ENCODE measurements at places on chromosomes 5 and 9.

- H3K27ac ChIP-seq: no peak overlapping the region
- H3K4me3 ChIP-seq: no peak overlapping the region
- H3K4me1 ChIP-seq: no peaks in the 10 kb centered on the region
- DNase-seq: no peak
- H3K27me3 ChIP-seq: no peaks in the 10 kb centered on the region
- no peaks in the 10 kb centered on the region for H3K36me3 ChIP-seq
These were observed 652.1 kb downstream of the TLE4 start for GRCh38 chr9:80223897-80224296.

DNA sequence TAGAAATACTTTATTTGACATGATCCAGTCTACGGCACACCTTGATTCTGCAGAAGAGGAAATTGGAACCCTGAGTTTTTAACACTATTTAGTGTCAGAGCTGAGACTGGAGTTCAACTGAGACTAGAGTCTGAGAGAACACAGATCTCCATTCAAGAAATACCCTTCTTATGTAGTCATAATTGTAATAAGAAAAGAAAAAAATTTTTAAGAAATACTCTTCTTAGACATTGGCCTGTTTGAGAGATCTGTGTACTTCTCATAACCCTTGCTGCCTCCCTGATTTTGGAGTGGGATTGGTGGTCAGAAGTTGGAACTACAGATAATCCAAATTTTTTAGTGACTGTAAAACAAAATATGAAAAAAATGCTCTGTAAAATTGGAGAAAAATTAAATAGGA lies 253.4 kb downstream of the ARRDC3 start:
- no peak overlapping the region for H3K4me3 ChIP-seq
- no peak overlapping the region for H3K27ac ChIP-seq

DNA sequence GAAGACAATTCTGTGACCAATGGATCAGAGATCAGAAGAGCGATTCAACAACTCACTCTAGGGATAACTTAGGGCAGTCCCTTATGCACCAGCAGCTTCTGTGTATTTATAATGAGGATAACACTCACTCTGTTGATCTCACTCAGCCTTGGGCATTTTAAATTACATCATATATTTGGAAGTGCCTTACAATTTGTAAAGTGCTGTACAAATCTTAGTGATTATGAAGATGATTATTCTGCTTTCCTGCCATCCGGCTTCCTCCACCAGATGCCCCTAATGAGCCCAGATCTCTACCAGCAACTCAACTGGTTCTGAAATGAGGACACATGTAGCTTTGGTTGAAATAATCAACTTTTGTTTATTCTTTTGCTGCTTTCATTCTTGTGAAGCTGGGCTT lies 105.3 kb downstream of the PCSK1 start:
- H3K27ac ChIP-seq: no peak overlapping the region
- H3K27me3 ChIP-seq: peaks cover 20% of the 10 kb centered on the region
- DNase-seq: no peak
- peaks cover 3% of the 10 kb centered on the region for H3K4me1 ChIP-seq
- peaks cover 2% of the 10 kb centered on the region for H3K36me3 ChIP-seq

GRCh38 chr9:114433720-114434255 lies 46.0 kb upstream of the AKNA start:
- no peaks in the 10 kb centered on the region for H3K27me3 ChIP-seq
- H3K36me3 ChIP-seq: no peaks in the 10 kb centered on the region
- no peak overlapping the region for H3K4me3 ChIP-seq
- H3K4me1 ChIP-seq: peaks cover 5% of the 10 kb centered on the region
- peak; percentile 52 for DNase-seq

DNA sequence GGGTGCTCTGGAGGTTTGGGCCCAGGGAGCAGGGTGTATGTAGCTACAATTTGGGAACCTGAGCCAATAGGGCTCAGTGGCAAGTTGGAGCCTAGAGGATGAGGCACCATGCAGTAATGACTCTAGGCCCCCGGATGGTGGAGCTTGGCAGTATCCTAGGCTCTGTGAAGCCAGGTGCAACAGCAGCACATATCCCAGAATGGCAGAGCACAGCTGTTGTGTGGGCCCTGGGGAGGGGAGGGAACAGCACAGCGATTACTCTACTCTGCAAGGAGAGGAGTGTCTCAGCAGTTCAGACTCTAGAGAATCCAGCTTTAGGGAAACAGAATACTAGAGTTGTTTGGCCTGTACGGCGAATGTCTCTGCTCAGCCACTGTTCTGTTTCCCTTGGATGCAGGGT lies 56.1 kb downstream of the LRRTM2 start:
- H3K27me3 ChIP-seq: no peaks in the 10 kb centered on the region
- no peak overlapping the region for H3K27ac ChIP-seq

DNA sequence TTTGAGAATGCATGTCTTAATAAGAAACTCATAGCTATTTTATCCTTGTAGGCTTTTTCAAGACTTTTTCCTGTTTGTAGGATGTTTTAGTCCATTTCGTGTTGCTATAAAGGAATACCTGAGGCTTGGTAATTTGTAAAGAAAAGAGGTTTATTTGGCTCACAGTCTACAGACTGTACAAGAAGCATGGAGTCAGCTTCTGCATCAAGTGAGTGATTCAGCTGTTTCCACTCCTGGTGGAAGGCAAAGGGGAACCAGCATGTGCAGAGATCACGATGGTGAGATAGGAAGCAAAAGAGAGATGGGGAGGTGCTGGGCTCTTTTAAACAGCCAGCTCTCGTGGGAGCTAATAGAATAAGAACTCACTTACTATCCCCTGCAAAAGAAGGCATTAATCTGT lies 177.3 kb downstream of the ALDH1A1 start:
- DNase-seq: no peak
- no peak overlapping the region for H3K4me3 ChIP-seq
- H3K27me3 ChIP-seq: no peaks in the 10 kb centered on the region
- no peak overlapping the region for H3K27ac ChIP-seq
- no peaks in the 10 kb centered on the region for H3K4me1 ChIP-seq
- no peaks in the 10 kb centered on the region for H3K36me3 ChIP-seq

DNA sequence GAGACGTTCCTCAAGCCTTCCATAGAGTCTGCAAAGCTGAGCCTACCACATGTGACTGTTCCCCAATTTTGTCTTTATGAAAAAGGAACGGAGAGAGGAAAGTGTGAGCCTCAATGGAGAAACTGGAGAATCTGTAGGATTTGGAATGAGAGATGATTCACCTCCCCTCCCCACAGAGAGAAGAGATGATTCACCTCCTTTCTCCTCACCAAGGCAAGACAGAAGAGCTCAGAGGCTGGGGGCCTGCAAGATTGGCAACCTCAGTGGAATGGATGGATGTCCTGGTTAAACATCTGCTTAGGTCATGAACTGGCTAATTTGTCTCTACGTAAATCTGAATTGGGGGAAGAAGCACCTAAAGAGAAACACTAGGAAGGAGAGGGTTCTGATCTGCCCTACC lies 17.0 kb upstream of the MOCS2 start:
- no peaks in the 10 kb centered on the region for H3K36me3 ChIP-seq
- no peak for DNase-seq
- H3K4me1 ChIP-seq: peaks cover 3% of the 10 kb centered on the region
- H3K4me3 ChIP-seq: no peak overlapping the region

DNA sequence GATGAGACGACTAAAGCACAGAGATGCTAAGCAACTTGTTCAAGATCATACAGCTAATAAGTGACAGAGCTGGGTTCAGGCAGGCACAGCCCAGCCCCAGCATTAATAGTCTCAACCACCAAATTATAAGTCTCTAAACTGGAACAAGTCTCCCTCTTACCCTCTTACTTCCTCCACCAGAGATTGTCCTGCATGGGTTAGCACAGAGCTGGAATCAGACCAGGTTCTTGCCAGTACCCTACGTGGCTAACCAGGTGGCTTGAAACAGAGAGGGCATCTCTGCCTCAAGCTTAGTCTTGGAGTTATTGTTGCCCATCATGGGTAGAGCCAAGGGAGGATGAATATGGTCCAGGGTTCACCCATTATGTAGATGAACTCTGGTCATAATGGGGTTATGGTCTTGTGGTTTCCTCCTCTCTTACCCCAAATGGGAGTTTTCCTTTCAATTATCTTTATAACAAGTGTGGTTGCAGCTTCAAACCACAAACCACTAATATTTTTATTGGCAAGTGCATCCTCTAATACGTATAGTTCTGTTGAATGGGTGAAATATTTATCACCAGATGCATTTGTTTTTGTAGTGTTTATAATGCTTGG lies 8.3 kb upstream of the XPA start:
- no peak overlapping the region for H3K27ac ChIP-seq
- no peaks in the 10 kb centered on the region for H3K36me3 ChIP-seq
- no peak for DNase-seq
- peaks cover 30% of the 10 kb centered on the region for H3K27me3 ChIP-seq
- H3K4me1 ChIP-seq: peaks cover 29% of the 10 kb centered on the region

DNA sequence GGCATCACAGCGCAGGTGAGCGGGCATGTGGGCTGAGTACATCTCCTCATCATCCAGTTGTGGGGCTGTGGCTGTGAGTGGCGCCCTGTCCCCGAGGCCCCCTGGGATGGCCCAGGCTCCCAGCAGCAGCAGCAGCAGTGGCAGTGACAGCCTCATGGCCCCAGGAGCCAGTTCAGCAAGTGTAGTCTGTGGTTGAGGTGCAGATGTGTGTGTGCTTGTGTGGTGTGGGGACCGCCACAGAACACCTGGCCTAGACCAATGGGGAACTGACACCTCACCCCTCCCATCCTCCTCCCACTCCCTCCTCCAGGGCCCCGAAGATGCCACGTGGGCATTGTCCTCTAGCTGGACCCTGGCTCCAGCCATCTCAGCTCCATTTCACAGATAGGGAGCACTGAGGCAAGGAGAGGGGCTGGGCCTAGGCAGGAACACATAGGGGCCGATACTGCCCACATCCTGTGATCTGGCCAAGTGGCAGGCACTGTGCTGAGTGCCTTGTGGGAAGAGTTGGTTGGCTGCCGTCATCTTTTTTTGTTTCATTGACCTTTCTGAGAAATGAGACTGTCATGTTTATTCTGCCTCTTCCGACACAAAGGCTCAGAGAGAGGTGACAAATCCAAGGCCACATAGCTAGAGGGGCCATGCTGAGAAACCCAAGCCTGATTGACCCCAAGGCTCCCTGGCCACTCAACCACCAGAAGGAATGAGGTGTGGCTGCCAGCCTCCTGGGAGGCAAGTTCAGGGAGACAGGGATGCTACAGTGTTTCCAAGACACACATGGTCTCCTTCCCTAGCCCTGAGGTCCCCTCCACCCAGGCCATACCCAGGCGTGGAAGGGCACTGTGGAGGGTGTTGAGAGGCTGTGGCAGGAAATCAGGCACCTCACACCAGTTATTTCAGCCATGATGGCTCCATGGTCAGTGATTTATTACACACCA lies at the start of gene MZB1:
MZB1 (minus strand) TSS at position 213 of the 938 bp plus-strand sequence; CDS start at position 156, 57 bp downstream.
- peak within 1 kb of the TSS; percentile 96 for H3K4me3 ChIP-seq
- H3K36me3 ChIP-seq: peaks cover 12% of the 10 kb centered on the region
- DNase-seq: peak; percentile 95
- no peaks in the 10 kb centered on the region for H3K27me3 ChIP-seq
- H3K27ac ChIP-seq: peak within 1 kb of the TSS; percentile 100

- H3K36me3 ChIP-seq: peaks cover 55% of the 10 kb centered on the region
- peak; percentile 93 for DNase-seq
- H3K4me3 ChIP-seq: peak overlapping the region; percentile 65
- H3K4me1 ChIP-seq: peaks cover 99% of the 10 kb centered on the region
- H3K27ac ChIP-seq: peak overlapping the region; percentile 97
- H3K27me3 ChIP-seq: no peaks in the 10 kb centered on the region
These were observed 75.5 kb downstream of the SEMA4D start for GRCh38 chr9:89422151-89422975.

DNA sequence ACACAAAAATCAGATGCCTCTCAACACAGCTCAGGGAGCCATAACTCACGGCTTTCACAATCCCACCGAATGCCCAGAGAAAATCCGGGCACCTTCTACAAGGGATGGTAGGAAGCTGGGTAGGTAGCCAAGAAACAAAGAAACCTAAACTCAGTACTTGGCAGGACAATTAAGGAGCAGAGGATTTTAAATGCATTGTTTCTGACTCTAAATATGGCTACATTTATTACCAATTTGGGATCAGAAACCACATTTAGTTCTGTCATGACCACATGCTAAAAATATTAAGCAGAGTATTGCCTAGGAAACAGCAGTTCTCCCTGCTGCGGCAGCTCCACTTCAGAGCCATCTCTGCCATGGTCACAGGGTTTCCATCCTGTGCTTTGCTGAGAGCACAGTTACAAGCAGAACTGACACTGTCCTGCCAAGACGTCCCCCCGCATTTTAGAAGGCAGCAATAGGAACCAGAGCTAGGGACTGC lies 57.5 kb downstream of the SIL1 start:
- peaks cover 4% of the 10 kb centered on the region for H3K4me1 ChIP-seq
- no peak overlapping the region for H3K27ac ChIP-seq
- no peak overlapping the region for H3K4me3 ChIP-seq
- H3K27me3 ChIP-seq: no peaks in the 10 kb centered on the region

GRCh38 chr5:154868702-154869101 lies 10.3 kb downstream of the CNOT8 start:
- H3K27ac ChIP-seq: no peak overlapping the region
- H3K27me3 ChIP-seq: no peaks in the 10 kb centered on the region
- H3K4me1 ChIP-seq: peaks cover 12% of the 10 kb centered on the region
- H3K4me3 ChIP-seq: no peak overlapping the region
- H3K36me3 ChIP-seq: peaks cover 61% of the 10 kb centered on the region
- no peak for DNase-seq

- H3K27ac ChIP-seq: no peak overlapping the region
- H3K4me1 ChIP-seq: no peaks in the 10 kb centered on the region
- no peak for DNase-seq
- no peaks in the 10 kb centered on the region for H3K36me3 ChIP-seq
- H3K27me3 ChIP-seq: peaks cover 3% of the 10 kb centered on the region
These were observed 51.8 kb downstream of the NDST1 start for GRCh38 chr5:150559701-150560100.

DNA sequence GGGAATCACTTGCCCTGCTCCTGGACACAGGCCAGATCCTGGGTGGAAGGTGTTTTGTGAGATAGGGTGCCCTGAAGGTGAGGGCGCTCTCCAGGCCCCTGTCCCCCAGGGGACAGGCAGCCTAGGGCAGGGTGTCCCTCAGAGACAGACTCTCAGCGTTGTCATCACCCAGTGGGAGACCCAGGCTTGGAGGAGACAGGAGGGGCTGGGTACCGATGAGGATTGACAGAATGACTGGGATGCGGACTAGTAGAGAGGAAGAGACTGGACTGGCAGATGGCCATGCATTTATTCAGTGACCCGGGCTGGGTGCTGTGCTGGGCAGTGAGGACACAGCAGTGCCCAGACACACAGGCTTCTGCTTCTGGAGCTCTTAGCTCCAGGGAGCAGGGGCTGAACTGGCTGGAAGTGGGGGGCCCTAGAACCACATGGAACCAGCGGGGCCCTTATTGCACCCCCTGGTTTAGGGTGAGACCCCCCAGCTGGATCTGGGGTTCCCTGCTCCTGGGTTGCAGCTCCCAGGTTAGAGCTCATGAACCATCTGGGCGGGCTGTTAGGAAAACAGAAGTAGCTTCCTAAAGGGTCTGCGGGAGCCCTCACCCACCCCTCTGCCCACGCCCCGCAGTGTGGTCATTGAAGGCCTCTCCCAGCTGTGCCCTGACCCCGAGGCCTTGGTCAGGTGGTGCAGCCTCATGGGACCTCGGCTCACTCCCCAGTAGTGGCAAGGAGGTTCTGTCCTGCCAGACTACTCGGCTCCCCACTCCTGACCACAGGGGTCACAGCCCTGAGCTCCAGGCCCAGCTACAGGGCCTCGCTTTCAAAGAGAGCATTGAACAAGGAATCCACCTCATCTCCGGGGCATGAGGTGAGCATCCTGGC lies 116.7 kb upstream of the LMX1B start:
- H3K36me3 ChIP-seq: peaks cover 2% of the 10 kb centered on the region
- no peak overlapping the region for H3K4me3 ChIP-seq
- peaks cover 3% of the 10 kb centered on the region for H3K27me3 ChIP-seq
- no peak for DNase-seq
- no peak overlapping the region for H3K27ac ChIP-seq
- peaks cover 9% of the 10 kb centered on the region for H3K4me1 ChIP-seq

- no peak overlapping the region for H3K4me3 ChIP-seq
- no peaks in the 10 kb centered on the region for H3K36me3 ChIP-seq
- no peaks in the 10 kb centered on the region for H3K4me1 ChIP-seq
- no peaks in the 10 kb centered on the region for H3K27me3 ChIP-seq
- no peak for DNase-seq
These were observed 262.1 kb upstream of the KLF4 start for GRCh38 chr9:107751567-107752210.

Data from activated CD8-positive, alpha-beta memory T cell treated with anti-CD3 and anti-CD28 coated beads, Interleukin-2, amount 10 ng/mL, durations not matched to agents 7 days and 5 days (primary cell).